Foreskin melanocyte (primary cell): ENCODE measurements at places on chromosomes 2 and 18.

DNA sequence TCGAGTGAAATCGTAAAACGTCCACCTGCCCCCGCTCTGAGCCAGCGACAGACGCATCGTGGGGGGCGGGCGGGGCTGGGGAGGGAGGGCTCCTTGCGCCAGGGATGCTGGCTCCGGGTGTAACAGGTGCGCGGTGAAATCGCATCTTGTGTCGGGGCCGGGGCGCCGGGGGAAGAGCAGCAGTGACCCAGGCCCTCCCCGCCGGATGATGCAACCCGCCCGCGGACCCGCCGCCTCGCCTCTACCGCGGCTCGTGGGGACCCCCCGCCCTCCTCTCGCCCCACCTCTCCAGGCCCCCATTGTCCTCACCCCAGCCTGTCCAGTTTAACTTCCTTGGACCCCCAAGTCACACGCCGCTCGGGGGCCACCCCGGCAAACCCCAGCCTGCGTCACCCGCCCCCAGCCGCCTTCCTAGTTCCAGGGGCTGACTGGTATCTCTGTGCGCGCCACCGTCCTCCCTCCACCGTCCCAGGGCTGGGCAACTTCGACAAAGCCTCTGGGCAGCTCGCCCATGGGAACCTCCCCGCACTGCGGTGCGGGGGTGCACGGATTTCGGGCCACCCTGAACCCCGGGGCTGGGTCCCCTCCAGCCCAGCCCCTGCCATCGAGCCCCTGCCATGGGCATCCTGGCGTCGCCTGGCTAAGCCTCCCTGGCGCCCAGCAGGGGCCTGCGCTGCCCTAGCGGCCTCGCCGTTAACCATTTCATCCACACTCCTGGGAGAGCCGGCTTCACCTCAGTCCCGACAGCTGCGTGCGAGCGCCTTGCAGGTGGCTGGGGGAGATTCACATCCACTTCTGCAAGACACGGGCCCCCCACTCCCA lies 799 bp upstream of the KIF1A start:
- DNase-seq = no peak

GRCh38 chr2:53944542-53944941 lies 26.3 kb downstream of the PSME4 start:
- DNase-seq = no peak

DNA sequence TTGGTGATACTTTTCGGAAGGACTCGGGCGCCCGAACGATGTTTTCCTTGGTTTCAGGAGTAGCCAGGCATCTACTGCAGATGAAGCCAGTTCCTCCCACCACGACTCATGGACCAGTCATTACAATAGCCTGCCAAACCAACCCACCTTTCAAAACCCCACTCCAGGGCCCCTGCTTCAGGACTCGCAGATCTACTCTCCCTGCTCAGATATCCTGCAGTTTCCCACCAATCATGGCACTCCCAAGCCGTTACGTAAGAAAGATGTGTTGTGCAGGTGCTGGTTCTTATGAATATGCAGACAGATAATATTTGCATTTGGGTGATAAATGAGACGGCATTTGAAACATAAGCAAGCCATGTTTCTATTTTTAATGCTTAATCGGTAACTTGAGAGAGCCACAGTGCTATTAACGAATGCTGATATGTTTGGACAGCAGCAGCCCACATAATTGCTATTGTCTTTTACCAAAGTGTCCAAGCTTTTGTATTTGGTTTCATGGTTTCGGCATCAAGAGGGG lies 3.5 kb upstream of the CYS1 start:
- DNase-seq = no peak

DNA sequence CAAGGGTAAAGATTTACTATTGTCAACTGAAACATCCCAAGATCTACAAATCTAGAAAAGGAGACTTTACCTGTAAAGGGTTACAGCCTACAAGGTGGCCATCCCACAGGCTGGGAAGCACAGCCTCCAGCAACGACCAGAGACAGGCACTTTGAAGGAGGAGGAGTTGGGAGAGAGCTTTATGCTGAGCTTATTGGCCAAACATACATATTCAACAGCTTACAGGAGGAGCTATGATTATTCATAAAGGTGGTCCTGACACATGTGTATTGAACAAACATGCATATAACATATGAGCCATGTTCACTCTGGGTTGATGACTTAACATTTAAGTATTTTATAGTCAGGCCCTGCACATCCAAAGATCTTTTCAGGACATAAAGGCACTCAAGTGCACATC lies 11.1 kb upstream of the ABCA12 start:
- DNase-seq = no peak

DNA sequence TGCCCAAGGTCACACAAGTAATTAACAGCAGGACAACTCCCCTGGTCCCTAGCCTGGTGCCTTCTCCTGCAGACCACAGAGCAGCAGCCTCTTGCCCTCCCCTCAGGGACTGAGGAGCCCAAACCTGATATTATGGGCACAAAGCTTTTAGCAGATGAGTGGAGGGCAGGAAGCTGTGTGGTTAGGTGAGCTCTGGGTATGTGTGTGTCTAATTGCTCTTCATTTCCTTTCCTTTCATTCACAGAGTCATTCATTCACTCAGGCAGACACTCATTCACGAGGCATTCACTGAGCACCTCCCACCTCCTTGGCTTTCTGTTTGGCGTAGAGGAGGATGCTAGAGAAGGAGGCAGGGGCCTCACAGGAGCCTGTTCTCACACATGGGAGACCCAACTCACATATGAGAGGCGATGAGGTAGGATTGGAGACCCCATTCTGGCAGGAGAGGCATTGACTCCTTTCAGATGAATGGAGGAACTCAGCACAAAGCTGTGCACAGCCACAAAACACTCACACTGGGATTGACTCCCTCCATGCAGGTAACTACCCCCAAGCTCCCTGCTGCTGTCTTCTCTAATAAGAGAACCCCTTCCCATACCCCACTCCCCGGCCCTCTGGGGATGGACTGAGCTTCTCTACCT lies 306.8 kb upstream of the SKOR2 start:
- DNase-seq = no peak

DNA sequence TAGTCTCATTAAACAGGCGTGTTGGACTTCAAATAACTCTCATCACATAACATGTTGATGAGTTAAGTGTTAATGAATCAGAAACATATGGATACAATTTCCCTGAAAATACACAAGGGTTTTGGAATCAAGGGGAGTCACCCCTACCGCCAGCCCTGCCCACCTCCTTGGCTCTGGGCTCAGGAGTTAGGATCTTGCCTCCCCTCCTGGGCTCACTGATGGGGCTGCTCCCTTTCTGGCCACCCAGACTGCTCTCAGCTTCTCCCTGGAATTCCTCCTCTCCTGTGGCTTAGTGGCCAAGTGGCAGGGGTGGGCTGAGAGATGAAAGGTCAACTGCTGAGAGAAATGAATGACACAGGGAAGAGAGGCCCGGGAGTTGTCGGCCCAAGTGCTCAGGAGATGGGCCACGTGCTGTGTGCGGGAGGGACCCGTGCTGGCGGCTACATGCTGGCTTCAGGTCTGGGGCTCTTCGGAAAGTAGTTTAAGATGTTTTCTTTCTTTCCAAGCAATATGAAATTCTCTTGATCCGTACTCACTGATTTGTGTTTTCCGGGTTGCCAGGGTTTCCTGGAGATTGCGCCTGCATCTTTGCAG lies 55.8 kb upstream of the TNP1 start:
- no peak for DNase-seq

- no peak for DNase-seq
Measured at GRCh38 chr2:136024616-136025015, 39.2 kb upstream of the DARS1 start.

GRCh38 chr2:43754180-43754579 lies 19.7 kb upstream of the DYNC2LI1 start:
- peak; percentile 39 for DNase-seq

DNA sequence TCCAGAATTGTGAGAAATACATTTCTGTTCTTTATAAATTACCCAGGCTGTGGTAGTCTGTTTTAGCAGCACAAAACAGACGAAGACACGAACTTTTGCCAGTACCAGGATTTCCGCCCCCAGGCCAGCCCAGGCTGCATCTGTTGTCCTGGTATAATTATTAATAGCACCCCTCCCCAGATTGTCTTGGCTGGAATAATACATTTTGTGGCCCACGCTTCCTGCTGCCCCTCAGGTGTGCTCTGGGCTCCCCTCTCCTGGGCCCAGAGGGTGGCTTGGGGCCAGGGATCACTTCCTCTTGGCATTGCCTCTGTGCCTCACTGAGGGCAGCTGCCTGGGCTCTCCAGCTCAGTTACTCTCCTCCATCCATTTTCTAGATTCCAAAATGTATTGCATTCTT lies 102.1 kb upstream of the HS6ST1 start:
- DNase-seq = no peak

DNA sequence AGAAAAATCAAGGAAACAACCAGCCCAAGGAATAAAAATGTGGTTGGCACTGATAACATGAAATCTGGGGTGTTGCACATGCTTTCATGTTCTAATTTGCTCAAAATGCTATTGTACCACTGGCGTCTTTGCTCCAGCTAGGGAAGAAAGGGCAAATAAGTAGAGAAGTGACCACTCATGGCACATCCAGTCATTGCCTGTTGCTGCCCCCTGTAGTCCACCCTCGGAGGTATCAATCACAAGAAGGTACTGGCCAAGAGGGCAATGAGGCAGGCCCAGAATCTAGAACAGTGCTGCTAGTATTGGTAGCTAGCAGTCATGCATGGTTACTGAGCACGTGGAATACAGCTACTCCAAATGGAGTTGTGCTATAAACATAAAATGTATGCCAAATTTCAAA lies 213.4 kb downstream of the CDCA7 start:
- DNase-seq = no peak

GRCh38 chr2:45125232-45125631 lies 116.0 kb upstream of the SIX2 start:
- no peak for DNase-seq

GRCh38 chr2:69933839-69934613 lies 19.1 kb downstream of the MXD1 start:
- DNase-seq = no peak

- peak; percentile 41 for DNase-seq
Measured at GRCh38 chr2:223537651-223538601, 64.2 kb downstream of the SCG2 start.

DNA sequence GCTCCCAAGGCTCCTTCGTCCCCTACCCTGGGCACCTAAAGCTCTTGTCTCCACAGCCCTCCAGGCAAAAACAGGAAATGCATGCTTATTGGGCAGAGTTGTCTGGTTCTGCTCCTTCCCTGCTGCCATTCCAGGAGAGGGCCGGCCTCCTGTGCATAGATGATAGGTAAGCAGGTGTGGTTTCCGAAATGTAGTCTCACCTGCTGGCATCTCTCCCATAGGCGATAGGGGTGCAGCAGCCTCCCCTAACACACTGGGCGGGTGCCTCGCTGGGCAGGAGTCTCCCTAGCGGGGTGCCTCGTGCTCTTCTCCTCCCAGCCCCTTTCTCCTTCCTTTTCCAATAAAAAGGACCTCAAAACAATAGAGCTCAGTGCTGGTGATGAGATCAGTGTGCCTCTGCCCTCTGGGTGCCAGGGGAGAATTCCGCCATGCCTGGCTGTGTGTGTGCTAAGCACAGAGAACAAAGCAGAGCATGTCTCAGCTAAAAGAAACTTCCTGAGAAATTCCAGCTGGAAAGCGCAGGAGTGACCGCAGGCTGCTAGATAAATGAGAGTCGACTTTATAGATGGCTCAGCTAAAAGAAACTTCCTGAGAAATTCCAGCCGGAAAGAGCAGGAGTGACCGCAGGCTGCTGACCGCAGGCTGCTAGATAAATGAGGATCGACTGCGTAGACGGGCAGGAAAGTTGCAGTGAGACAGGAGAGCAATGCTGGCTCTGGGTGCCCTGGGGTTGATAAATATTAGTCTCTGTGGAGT lies 11.3 kb upstream of the PXDN start:
- peak; percentile 97 for DNase-seq

DNA sequence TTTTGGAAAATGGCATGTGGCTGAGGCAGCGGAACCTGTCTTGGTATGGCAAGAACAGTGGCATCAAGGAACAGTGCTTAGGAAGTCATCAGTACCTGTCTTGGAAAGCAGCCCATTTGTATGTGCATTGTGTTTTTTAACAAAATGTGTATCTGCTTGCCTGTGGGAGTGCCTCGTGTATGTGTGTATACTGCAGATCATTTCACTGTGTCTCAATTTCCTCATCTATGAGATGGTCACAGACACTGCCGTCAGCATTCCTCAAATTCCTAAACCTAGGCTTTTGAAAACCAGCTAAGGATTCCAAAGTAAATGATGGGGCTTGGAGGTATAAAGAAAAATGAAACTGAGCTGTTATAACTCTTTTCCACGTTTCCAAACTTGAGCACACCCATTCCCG lies 441.3 kb downstream of the RND3 start:
- no peak for DNase-seq

- peak; percentile 93 for DNase-seq
Measured at GRCh38 chr2:100757621-100758394, 62.1 kb upstream of the NPAS2 start.

DNA sequence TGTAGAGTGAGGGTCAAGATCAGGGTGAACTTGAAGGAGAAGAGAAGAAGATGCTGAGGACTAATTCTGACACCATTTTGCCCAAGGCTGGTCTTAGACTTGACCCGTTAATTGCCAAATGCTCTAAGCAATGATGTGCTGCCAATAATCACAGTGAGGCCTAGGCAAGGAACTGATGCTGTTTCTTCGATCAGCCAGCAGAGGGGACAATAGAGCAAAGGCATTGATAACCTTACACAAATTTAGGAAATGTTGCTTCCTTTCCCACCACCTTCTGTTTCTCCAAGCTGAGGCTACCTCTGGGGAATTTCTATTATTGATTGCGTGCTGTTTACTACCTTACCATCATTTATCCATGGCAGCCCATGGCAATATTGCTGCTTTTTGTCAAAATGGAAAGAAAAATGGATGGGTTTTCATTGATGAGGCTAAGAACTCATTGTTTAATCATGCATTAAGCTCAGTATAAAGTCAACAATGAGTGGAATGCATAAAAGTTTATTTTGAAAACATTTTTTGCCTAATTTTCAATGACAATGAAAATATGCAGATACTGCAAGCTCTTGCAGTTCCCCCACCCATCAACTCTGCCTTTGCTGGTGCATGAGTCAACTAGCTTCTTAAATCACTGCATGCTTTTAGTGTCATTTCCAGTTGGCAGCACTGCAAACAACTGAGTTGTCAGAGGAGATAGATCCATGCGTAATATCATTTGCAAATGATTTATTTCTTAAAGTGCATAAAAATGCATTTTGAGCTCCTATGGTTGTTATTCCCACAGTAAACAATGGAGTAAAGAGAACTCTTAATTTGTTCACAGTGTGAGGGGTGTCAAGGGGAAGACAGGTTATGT lies 116.4 kb upstream of the NYAP2 start:
- DNase-seq = peak; percentile 24

- no peak for DNase-seq
Measured at GRCh38 chr2:145593280-145593679, 1073.4 kb upstream of the ZEB2 start.

GRCh38 chr18:74342416-74343043 lies 26.9 kb downstream of the C18orf63 start:
- DNase-seq = peak; percentile 34

GRCh38 chr2:181876614-181877063 lies 14.9 kb upstream of the ITPRID2 start:
- no peak for DNase-seq
